RWPE2 (cell line): ENCODE measurements at places on chromosomes 1 and 21.

- DNase-seq, result no peak
These were observed 16.6 kb upstream of the ELOA start for GRCh38 chr1:23726686-23727085.

DNA sequence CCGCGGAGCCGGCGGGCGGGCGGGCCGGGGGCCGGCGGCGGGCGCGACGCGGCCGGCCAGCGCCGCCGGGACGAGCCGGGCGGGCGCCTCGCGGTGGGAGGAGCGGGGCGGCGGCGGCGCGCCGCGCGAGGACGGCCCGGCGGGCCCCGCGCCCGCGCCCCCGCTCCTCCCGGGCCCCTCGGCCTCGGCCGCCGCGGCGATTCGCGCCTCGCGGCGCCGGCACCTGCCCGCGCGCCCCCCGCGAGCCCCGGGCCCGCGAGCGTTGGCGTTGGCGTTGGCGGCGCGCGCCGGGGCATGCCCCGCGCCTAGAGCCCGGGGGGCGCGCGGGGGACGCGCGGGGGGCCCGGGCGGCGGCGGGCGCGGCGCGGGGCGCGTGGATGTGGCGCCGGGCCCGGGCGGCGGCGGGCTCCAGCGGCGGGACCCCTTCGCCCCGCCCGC lies at the start of gene SKI:
Gene SKI (plus strand): TSS at position 163 of the 438 bp plus-strand sequence. CDS start 448 bp downstream, outside the sequence.
- DNase-seq, result no peak

DNA sequence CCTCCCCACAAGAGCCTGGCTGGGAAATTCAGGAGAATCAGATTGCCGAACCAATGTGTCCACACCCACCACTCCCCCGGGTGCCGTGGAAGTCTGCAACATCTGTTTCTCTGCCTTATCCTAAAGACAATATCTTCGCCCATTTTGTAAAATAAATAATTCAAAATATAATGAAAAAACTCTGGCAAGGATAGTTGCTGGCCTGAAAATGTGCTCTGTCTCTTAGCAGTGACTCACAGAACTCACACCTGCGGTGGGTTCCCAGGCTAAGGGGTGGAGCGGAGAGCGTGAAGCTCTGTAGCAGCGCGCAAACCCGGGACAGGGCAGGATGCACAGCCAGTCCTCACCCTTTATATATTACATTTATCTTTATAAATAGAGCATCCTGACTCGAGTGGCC lies 99.9 kb downstream of the COLGALT2 start:
- DNase-seq, result no peak

- DNase-seq, result no peak
These were observed at the start of gene CFAP107 for GRCh38 chr1:12745992-12746323. Gene CFAP107 (plus strand): TSS chr1:12746200. CDS start chr1:12746431, 231 bp downstream.

DNA sequence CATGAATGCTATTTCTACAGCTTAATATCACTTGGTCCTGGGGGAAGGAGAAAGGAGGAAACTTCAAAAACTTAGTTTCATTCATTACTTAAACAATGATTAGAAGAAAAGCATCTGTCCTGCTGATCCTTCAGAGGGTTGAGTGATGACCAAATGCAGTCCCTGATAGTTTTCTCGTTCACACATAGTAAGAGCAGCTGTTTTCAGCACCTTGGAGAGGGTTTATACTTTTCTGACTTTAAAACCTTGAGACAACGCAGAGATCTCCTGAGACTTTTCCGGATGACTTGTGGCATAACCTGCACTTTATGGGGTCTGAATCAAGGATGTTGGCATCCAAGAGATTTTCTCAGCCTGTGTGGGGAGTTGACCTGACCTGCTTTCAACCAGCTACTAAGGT lies 94.0 kb upstream of the KCND3 start:
- DNase-seq, result no peak
